Nephron progenitor cell (in vitro differentiated cells): ENCODE measurements at places on chromosomes 4 and X.
A peak's percentile ranks its signal among the peaks of the same experiment; 100 is the strongest.

DNA sequence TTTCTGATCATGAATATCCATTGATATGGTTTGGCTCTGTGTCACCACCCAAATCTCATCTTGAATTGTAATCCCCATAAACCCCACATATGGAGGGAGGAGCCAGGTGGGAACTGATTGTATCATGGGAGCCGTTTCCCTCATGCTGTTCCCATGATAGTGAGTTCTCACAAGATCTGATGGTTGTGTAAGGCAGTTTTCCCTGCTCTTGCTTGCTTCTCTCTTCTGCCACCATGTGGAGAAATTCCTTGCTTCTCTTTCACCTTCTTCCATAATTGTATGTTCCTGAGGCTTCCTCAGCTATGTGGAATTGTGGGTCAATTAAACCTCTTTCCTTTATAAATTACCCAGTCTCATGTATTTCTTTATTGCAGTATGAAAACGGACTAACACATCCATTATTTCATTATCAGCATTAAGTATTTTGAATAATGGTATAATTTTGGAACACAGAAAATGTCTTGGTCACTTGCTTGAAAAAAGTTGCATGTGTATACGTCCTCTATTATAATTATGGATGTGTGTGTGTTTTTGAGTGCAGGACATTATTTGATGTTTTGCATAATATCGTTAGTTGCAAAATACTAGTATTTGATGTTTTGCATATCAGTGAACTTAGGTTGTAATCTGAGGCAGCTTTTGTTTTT, 334.6 kb downstream of the PCDH10 start:
- no peak overlapping the region for H3K27ac ChIP-seq
- no peaks in the 10 kb centered on the region for H3K4me1 ChIP-seq
- DNase-seq: peak; percentile 3
- H3K36me3 ChIP-seq: no peaks in the 10 kb centered on the region
- no peaks in the 10 kb centered on the region for H3K27me3 ChIP-seq
- no peak overlapping the region for H3K4me3 ChIP-seq

DNA sequence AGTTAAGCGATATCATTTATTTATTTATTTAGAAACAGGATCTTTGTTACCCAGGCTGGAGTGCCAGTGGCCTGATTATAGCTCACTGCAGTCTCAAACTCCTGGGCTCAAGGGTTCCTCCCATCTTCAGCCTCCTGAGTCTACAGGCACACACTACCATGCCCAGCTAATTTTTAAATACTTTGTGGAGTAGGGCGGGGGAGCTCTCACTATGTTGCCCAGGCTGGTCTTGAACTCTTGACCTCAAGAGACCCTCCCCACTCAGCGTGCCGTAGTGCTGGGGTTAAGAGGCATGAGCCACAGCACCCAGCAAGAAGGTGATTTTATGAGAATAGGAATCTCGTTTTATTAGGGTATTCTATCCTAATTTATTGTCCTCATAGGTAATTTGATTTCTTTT, 3.9 kb upstream of the UFSP2 start:
- H3K36me3 ChIP-seq: no peaks in the 10 kb centered on the region
- peaks cover 6% of the 10 kb centered on the region for H3K4me1 ChIP-seq
- no peak for DNase-seq
- H3K27ac ChIP-seq: no peak overlapping the region

GRCh38 chr4:79584352-79584751, 176.3 kb upstream of the GK2 start:
- H3K4me3 ChIP-seq: no peak overlapping the region
- H3K36me3 ChIP-seq: no peaks in the 10 kb centered on the region
- DNase-seq: no peak
- no peaks in the 10 kb centered on the region for H3K4me1 ChIP-seq
- no peak overlapping the region for H3K27ac ChIP-seq

DNA sequence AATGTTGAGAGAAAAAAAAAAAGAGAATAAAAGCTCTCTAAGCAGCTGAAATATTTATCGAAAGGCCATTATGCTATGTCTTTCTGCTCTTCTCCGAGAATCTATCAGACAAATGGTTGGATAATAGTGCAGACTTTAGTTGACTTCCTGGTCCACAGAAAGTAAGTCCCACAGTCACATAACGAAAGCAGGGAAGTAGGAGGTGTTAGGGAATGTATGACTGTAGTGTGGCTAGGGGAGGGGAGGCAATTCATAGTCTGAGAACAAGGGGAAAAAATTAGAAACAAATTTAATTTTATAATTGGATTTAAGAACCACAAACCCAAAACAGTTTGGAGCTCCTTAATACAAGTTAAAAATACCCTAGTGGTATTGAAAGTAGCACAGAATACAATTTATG, 79.7 kb upstream of the VEGFC start:
- no peak overlapping the region for H3K4me3 ChIP-seq
- H3K27ac ChIP-seq: no peak overlapping the region
- DNase-seq: no peak
- H3K4me1 ChIP-seq: peaks cover 9% of the 10 kb centered on the region
- peaks cover 3% of the 10 kb centered on the region for H3K27me3 ChIP-seq

DNA sequence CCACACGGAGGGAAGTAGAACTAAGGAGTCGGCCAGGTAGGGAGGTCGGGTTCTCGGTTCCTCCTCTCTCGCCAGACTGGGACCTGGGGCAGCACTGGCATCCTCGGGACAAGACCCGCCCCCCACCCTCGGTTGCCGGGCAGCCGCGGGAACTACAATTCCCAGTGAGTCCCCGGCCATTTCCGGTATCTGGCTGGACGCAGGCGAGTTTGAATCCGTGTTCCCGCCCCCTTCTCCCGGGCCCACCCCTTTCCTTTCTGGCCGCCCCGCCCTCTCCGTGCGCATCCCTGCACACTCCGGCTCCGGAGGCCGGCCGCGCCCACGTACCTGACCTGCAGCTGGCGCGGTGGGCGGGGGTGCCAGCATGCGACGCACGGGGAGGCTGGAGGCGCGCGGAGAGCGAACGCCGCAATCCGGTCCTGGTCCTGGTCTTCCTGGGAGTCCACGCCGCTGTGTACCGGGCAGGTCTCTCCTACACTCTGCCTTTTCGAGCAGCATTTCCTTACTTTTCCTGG, 10.2 kb upstream of the DLG3 start:
- peaks cover 18% of the 10 kb centered on the region for H3K4me1 ChIP-seq
- DNase-seq: peak; percentile 89
- no peaks in the 10 kb centered on the region for H3K36me3 ChIP-seq
- H3K27ac ChIP-seq: peak overlapping the region; percentile 96
- H3K27me3 ChIP-seq: peaks cover 45% of the 10 kb centered on the region
- H3K4me3 ChIP-seq: peak overlapping the region; percentile 92

GRCh38 chrX:8284131-8284530, 113.1 kb upstream of the VCX2 start:
- no peak for DNase-seq
- H3K27ac ChIP-seq: no peak overlapping the region
- H3K36me3 ChIP-seq: no peaks in the 10 kb centered on the region
- H3K4me1 ChIP-seq: peaks cover 8% of the 10 kb centered on the region

- H3K27me3 ChIP-seq: peaks cover 30% of the 10 kb centered on the region
- H3K27ac ChIP-seq: no peak overlapping the region
- H3K4me1 ChIP-seq: peaks cover 55% of the 10 kb centered on the region
- H3K4me3 ChIP-seq: no peak overlapping the region
- no peak for DNase-seq
- H3K36me3 ChIP-seq: no peaks in the 10 kb centered on the region
Measured at GRCh38 chrX:48470833-48471118, 716 bp upstream of the SLC38A5 start.

DNA sequence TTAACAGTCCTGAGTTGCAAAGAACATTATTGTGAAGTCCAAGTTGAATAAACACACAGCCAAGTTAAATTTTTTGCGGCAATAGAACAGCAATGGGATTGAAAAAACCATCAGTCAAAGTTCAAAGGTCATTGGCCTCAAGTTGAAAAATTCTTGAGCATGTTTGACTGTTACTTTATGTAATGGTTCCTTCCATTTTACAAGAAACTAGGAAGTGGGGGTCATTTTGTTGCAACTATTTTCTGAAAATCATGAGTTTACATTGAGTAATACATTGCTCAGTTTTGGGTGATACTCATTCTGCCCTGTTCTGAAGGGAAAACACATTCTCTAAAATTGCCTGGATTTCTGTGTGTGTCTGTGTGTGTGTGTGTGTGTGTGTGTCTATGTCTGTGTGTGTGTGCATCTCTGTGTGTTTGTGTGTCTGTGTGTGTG, 5.2 kb upstream of the IRF2 start:
- H3K27me3 ChIP-seq: peaks cover 15% of the 10 kb centered on the region
- H3K4me1 ChIP-seq: peaks cover 31% of the 10 kb centered on the region
- DNase-seq: no peak
- H3K27ac ChIP-seq: no peak overlapping the region

- H3K27me3 ChIP-seq: no peaks in the 10 kb centered on the region
- H3K4me3 ChIP-seq: peak overlapping the region; percentile 98
- H3K36me3 ChIP-seq: peaks cover 43% of the 10 kb centered on the region
- DNase-seq: no peak
- H3K27ac ChIP-seq: peak overlapping the region; percentile 92
Measured at GRCh38 chr4:128286474-128287058, 1.0 kb downstream of the PGRMC2 start.
